Substantia nigra (tissue), 51 donors: ENCODE measurements at places on chromosomes 3 and 15.

- no peak for DNase-seq
Observed at GRCh38 chr15:90987561-90988141, 6.7 kb downstream of the PRC1 start.

DNA sequence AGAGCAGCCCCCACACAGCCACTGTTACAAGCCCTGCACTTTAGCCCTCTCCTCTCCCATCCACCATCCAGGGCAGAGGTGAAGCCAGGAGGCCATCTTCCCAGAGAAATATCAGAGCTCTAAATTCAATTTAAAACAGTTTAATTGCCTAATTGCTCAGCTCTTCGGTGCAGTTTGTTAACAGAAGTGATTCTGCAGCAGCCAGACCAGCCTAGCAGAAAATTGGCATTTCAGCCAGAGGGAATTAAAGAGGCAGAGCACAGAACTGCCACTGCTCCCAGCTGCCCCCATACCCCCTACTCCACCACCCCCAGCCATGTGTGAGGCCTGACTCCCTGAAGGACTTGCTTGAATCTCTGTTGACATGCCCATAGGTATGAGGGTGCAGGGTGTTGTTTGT lies 38.5 kb downstream of the TPRA1 start:
- DNase-seq: no peak

DNA sequence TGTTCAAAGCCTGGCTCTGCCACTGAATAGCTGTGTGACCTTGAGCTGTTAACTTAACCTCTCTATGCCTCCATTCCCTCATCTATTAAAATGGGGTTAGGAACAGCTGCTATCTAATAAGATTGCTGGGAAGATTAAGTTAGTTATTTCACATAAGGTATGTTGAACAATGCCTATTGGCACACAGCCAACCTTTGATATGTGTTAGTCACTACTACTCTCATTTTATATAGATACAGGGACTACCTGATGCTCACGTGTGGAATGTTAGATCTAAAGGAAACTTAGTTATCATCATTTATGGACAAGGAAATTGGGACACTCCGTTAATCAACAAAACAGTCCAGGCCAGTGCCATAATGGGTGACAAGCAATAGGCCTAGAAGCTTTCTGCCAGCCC lies 332.4 kb upstream of the PPP2R3A start:
- DNase-seq: no peak

DNA sequence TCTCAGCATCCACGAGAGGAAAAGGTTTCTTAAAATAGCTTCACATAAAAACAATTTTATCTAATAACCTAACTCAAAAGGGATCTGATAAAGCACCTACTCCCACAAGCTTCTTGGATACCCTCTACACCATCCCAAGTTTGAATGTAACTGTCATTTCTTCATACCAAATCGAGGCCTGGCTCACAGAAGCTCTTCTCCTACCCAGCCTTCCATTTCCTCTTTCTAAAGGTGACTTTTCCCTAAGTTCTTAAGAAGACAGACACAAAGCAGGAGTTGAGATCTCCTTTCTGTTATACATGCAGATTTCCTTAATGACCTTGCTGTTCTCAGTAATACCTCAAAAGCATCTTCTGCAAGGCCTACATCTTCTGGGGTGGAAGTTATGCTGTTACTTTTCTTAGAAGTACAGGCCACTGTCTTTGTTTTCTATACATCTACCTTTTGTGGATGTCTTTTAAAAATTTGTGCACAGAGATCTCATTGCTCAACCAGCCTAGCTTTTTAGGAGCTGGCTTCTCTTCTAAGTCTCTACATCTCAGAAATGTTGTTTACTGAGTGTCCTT lies 3.4 kb upstream of the LRRIQ4 start:
- DNase-seq: no peak

DNA sequence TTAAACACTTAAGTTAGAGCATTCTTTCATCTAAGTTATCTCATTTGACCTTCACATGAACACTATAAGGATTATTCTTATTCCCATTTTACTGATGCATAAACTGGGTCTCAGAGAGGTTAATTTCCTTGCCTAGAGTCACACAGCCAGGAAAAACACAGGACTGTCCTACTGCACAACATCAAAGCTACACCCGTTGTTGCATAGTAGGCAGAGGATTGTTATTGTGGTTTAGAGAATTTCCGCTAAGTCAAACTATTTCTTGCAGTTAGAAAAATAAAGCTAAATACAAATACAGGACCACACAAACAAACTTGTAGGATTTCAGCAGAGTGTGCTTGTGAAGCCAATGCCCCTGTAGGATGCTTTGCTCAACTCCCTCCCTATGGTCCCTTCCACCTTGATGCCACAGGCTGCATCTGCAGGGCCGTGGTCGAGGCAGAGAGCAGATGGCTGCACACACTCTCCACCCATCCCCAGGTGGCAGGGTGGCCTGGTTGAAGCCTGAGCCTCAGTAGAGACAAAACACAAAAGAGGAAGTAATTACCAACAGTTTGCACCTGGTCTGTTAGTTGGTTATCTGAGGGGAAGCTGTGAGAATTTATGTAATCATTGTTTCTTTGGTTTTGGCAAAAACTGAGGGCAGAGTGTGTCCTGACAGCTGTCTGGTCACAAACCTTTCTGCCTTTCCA lies 41.1 kb upstream of the SKOR1 start:
- no peak for DNase-seq

- no peak for DNase-seq
Observed at GRCh38 chr3:141240687-141241615, 9.3 kb downstream of the PXYLP1 start.

DNA sequence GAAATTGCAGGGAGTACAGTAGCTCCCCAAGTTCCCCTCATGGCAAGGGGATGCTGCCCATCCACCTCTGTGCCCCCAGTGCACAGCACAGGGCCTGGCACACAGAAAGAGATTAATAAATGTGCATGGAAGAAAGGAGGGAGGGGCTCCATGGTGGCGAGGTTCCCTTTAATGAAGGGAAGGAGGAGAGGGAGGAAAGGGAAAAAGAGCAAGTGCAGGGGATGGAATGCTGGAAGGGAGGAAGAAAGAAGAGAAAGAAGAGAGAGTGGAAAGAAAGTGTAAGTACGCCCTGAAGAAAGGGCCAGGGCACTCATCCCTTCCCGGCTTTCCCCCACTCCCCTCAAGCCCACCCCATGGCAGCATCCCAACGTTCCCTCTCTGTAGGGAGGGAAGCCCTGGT lies 1.5 kb upstream of the VIPR1 start:
- DNase-seq: no peak

DNA sequence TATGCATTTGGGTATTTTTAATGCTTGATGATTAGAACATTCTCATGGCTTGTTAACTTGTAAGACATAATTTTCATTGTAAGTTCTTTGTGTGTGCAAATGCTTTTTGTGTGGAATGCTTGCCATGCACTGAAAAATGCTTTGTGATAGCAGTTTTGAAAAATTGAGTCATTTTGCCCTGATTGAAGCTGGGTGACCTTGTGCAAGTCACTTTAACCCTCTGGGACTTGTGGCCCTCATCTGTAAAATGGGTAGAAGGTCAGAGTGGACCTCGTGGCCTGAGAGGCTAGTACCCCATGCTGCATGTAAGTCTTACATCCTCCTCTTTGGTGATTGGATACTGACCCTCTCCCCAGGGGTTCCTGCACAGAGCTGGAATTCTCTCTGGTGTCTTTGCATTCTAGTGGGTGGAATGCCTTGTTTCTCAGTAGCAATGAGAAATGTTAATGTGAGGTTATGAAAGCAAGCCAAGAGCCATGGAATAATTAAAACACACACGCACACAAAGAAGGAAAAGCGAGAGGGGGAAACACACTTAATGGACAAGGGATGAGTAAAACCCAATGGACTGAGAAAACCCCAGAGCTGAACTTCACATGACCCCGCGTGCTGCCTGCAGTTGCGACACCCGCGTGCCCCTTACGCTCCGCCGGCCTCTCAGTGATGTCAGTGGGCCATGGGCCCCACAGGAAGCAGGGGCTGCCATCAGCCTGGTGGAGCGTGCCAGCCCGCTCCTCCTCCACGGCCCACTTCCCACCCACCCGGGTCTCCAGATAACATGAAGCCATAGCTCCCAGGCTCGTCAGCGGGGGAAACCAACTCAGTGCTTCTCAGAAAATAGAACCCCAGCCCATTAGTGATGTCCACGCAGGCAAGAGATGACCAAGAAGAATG lies 44.0 kb downstream of the SMAD3 start:
- no peak for DNase-seq

- no peak for DNase-seq
Observed at GRCh38 chr3:191263365-191263764, 64.3 kb downstream of the OSTN start.
